ENCODE measurements at places on chromosomes 16 and 17. TPM values are rescaled to one million over a fixed set of nuclear protein-coding genes. Genes with fewer than 3 reads are reported as not detected.

Gene UMOD
- not detected for total RNA-seq

DNA sequence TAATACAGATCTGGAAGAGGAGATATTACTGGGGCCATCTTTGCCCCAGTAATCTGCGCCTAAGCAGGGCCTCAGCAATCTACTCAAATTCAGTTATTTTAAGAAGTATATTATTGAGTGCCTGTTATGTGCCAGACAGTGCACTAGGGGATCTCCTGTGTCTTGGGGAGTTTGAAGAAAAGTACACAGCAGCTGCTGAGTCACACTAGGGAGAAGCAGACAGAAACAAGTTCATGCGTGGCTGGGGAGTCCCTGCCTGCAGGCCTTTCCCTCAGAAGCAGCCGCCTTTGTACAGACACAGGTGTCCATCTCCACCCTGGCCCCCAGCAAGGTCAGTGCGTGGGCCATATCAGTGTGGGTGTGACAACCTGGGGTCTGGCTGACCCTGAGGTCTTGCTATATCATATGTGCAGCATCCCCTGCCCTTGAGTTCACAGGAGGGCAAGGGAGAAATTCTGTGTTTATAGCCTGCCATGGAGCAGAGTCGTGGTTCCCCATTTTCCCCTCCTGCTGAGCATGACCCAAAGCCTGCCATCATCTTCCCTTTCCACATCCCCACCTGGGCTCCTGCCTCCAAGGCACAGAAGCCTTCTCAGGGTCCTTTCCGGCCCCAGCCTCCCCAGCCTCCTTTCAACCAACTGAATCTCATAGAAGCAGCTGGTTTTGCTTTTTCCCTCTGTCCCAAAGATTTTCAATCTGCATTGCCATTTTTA, 229.9 kb upstream of the SDK2 start:
- DNase-seq, result no peak

GRCh38 chr16:16147316-16147999, 75.8 kb downstream of the ABCC6 start:
- no peak for DNase-seq

DNA sequence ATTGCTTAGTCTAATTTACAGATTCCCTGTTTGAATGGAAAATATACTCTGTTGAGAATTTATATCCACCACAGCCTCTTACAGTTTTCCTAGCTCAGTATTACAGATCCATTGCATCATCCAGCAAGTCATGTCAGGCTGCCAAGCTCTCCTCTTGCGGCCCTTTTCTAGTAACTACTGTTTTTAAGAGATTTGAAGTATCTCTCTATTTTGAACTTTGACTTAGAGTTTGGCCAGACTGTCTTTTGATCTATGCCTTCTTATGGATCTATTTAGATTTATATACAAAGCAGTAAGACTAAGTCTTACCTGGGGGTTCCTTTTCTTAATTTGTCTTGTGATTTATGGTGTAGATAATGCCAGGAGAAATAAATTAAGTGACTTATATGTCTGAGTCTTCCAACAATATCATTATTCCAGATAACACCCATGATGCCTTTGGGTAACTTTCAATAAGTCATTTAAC, 53.1 kb upstream of the ABCC11 start:
- DNase-seq, result no peak

DNA sequence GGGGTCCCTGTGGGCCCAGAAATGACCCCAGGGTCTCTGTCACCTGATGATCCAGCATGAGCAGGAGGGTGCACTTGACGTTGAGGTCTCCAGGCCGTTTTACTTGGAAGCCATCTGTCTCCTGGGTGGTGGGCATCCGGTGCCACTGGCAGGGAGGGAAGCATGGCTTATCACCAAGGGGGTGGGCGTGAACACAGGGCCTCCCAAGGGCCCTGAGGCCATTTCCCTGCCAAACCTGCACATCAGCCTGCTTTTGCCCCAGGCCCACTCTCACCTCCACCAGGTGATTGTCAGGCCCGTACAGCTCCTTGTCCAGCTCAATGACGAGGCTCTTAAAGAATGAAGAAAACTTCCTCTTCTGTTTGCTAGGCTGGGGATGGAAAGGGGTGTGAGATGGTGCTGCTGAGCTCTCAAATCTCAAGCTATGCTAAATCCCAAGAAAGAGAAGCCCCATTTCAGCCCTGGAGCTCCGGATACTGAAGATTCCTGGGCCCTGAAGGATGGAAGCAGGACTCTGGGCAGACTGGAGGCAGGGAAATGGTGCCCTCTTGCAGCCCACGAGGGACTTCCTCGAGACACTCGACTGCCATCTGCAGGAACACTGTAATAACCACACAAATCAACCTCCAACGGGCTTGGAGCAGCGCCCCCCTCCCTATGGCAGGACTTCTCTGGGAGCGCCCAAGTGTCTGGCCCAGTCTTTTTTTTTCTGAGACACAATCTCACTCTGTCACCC, 7.1 kb upstream of the FTSJ3 start:
- DNase-seq, result no peak

- DNase-seq, result no peak
Observed at GRCh38 chr17:50414808-50415207, 11.2 kb upstream of the ACSF2 start.

- DNase-seq, result no peak
Observed at GRCh38 chr16:89123001-89123830, 29.6 kb downstream of the ACSF3 start.

Gene ABCC11
- not detected for total RNA-seq

- DNase-seq, result no peak
Observed at GRCh38 chr16:49951574-49952195, 73.3 kb upstream of the CNEP1R1 start.

Measured in colonic mucosa (tissue), 4 donors.